ENCODE measurements at places on chromosomes 12 and 14. TPM values are rescaled to one million over a fixed set of nuclear protein-coding genes. Genes with fewer than 3 reads are reported as not detected.

- H3K36me3 ChIP-seq = no peaks in the 10 kb centered on the region
- H3K4me1 ChIP-seq = no peaks in the 10 kb centered on the region
- H3K27ac ChIP-seq = no peak overlapping the region
- no peak for DNase-seq
These were observed 1069.1 kb downstream of the SLC6A15 start for GRCh38 chr12:83843541-83843940.

DNA sequence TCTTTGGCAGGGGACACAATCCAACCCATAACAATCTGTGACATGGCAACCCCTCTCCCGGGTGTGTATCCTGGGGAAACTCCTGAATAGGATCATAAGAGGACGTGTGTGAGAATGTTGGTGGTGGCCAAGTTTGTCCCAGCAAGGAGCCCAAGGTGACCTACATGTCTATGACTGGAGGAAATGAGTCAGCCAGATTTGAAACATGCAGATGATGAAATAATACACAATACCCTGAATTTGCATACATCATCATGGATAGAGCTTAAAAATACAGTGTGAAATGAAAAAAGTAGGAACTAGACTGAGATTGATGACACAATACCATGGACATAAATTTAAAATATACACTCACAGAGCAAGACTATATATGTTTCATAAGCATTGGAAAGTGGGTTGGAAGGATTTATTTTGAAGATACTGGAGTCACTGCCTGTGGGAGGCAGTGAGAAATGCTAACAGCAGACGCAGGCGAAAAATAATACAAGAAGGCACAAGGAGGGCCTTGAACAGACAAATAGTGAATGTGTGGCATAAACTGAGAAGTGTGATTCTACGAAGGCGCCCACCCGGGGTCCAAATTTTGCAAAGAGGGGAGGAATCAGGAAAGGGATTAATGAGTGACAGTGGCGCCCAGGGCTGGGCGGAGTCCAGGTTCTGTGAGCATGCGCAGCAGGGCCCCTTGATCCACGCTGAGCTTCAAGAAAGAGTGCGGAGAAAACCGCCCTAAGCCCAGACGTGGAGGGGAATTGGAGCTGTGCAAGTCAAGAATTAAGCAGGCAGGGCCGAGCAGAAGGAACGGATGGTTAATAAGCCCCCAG lies 7.0 kb upstream of the MAP1LC3B2 start:
- H3K27me3 ChIP-seq = no peaks in the 10 kb centered on the region
- no peak overlapping the region for H3K4me3 ChIP-seq
- H3K27ac ChIP-seq = no peak overlapping the region
- DNase-seq = no peak

- no peaks in the 10 kb centered on the region for H3K36me3 ChIP-seq
- H3K27ac ChIP-seq = no peak overlapping the region
- no peaks in the 10 kb centered on the region for H3K27me3 ChIP-seq
These were observed 1519.5 kb upstream of the SEL1L start for GRCh38 chr14:83053022-83053710.

The TAS2R42 gene
- total RNA-seq = not detected
